ENCODE measurements at places on chromosomes 13 and 19. TPM values are rescaled to one million over a fixed set of nuclear protein-coding genes. Genes with fewer than 3 reads are reported as not detected.

KLF16 gene
- total RNA-seq, result 3.4 TPM

SLC7A9 gene
- 0.74 TPM for total RNA-seq

EXOC3L2 gene
- under 0.01 TPM for total RNA-seq

TUBB4A gene
- total RNA-seq, result 116 TPM

PSG6 gene
- not detected for total RNA-seq

THSD8 gene
- total RNA-seq, result 0.25 TPM

KLK10 gene
- not detected for total RNA-seq

APLP1 gene
- 162 TPM for total RNA-seq

PTH2 gene
- total RNA-seq, result not detected

OVOL3 gene
- total RNA-seq, result not detected

PPM1N gene
- total RNA-seq, result 0.25 TPM

PRR19 gene
- total RNA-seq, result 3.0 TPM

C3 gene
- total RNA-seq, result 8.9 TPM

FGF22 gene
- total RNA-seq, result 0.25 TPM

ACER1 gene
- not detected for total RNA-seq

OR7C1 gene
- not detected for total RNA-seq

ZNF429 gene
- total RNA-seq, result 22.1 TPM

TMEM255B gene
- under 0.01 TPM for total RNA-seq

ZNF554 gene
- total RNA-seq, result 13.0 TPM

TEX26 gene
- 0.74 TPM for total RNA-seq

NALCN gene
- 27.8 TPM for total RNA-seq

ZFP14 gene
- total RNA-seq, result 39.3 TPM

TTC9B gene
- total RNA-seq, result 32.0 TPM

UCHL3 gene
- 31.5 TPM for total RNA-seq

FFAR2 gene
- not detected for total RNA-seq

KRI1 gene
- total RNA-seq, result 3.2 TPM

PSG5 gene
- not detected for total RNA-seq

CCNE1 gene
- 1.2 TPM for total RNA-seq

RPL13A gene
- 1,467 TPM for total RNA-seq

ELAVL1 gene
- total RNA-seq, result 18.7 TPM

WDR87 gene
- total RNA-seq, result not detected

SSC5D gene
- 0.25 TPM for total RNA-seq

TINCR gene
- total RNA-seq, result 0.49 TPM

OR7A5 gene
- total RNA-seq, result not detected

LAIR2 gene
- total RNA-seq, result not detected

IZUMO1 gene
- total RNA-seq, result not detected

Data from temporal lobe (tissue), 4 donors.